ENCODE measurements at places on chromosomes 2 and 18.

DNA sequence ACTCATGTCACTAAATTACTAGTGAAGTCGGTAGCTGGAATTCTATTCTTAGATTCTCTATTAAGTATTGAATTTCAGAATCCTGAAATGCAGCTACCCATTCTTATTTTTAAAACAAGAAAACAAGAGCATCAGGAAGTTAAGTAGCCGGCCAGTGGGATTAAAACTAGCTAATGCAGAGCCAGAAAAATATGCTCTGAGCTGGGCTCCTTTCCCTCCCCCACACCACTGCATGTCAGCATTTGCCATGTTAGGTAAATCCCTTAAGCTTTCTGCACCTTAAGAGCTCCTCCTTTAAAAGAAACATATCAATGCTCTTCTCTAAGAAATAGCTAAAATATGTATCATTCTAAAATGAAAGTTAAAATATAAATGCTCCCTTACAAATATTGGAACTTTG lies 72.2 kb upstream of the MFF start:
- no peak for DNase-seq

GRCh38 chr2:43708178-43708577 lies 31.9 kb upstream of the C1GALT1C1L start:
- DNase-seq = no peak

- no peak for DNase-seq
Observed at GRCh38 chr2:69830045-69830905, 815 bp downstream of the GMCL1 start.

- DNase-seq = no peak
Observed at GRCh38 chr2:17373041-17373440, 145.2 kb downstream of the RAD51AP2 start.

GRCh38 chr2:197130318-197130717 lies 180.3 kb downstream of the ANKRD44 start:
- DNase-seq = no peak

DNA sequence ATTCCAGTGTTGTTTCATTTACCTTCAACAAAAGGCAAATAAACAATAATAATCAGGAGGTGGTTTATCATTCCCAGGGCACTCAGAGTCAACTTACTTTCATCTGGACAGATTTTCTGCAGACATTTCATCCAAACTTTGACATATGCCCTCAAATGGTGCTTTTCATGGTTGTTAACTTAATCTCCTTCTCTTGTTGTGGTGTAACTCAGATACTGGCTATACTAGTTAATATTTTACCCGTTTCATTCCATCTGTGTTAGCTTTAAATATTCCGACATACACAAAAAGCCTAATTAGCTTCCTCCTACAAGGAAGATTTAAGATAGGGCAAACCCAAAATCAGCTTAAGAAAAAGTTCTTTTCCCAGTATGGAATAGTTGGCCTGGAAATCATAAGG lies 44.4 kb upstream of the RPE start:
- no peak for DNase-seq

GRCh38 chr2:95578539-95578938 lies 13.3 kb upstream of the TRIM43 start:
- no peak for DNase-seq

GRCh38 chr2:203951366-203951902 lies 14.9 kb downstream of the ICOS start:
- DNase-seq = no peak

GRCh38 chr2:226777611-226778010 lies 22.0 kb downstream of the IRS1 start:
- DNase-seq = no peak

GRCh38 chr2:79993144-79993543 lies 311.4 kb downstream of the LRRTM1 start:
- no peak for DNase-seq

DNA sequence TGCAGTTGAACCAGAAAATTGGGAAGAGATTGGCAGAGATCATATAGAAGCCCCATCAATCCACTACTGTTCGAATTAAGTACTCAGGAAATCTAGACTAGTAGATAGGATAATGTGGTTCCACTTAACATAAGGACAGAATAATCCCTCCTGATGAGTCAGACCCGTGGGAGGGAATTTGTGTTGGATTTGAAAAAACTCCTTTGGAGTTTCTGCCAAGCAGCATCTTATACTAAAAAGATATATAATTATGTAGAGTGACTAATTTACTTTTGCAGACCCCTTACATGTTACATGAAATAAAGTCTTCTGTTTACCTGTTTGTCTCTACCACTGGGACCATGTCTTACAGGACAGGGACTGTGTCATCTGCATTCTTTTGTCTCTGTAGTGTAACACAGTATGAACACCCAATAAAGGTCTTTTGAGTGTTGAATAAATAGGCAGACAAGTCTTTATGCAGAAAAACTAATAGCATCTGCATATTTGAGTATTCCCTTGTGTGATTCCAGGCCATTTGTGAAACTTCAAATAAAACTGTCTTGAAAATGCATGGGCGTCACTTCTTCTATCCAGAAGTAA lies 122.6 kb upstream of the DNAJC10 start:
- DNase-seq = no peak

GRCh38 chr2:149652526-149652925 lies 65.0 kb upstream of the MMADHC start:
- DNase-seq = no peak

GRCh38 chr2:6917071-6917760 lies at the start of gene RNF144A:
TSS of gene RNF144A (plus strand) at chr2:6917412. CDS start at chr2:6996927, 79,515 bp downstream.
- DNase-seq = peak; percentile 93

DNA sequence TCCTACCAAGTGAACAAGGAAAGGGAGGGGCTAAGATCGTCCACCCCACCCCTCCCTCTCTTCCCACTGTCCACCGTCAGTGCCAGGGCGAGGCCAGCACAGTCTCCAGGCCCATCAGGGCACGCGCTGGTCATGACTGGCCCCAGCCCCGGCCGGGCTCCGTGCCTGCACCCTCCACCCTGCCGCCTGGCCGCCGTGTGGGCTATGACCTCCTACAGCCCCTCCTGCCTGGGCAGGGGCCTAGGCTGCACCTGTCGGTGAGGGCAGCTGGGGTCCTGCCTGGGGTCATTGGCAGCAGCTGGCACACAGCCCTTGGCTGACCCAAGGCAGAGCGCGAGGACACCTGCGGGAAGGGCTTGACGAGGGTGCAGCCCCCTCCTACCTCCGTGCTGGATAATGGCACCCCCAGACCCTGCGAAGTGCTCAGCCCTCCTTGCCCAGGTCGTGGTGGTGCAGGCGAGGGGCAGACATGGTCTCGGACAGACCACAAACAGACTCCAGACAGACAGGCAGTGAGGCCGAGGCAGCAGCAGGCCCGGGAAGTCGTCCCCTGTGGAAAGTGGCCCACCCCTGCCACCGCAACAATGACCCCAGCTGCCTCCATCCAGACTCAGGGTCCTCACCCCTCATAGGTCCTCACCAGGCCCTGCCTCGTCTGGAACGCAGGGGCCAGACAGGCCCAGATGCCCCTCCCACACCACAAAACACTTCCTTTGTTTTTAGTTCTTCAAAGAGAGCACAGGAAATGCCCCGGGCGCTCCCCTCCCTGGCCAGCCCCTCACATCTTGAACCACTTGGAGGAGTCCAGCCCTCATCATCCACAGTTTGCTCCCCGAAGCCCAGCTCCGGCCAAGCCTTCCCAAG lies 43.1 kb upstream of the GPC1 start:
- DNase-seq = no peak

DNA sequence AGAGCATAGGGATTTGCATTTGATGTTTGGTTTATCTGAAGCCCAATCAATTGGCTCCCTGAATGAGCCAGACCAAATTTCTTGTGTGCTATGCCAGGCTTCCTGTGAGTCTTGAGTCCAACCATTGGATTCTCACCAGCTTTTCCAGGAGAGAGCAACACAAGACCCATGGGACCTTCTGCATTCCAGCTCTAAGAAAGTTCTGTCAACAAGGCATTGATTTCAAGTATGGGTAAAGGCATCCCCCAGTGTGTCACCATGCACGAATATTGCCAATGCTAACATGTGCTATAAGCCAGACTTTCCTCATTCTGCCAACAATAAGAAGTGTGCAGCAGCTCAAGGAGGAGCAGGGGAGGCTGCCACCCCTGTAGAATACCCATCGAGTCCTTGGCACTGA lies 266.6 kb downstream of the ETAA1 start:
- DNase-seq = no peak

DNA sequence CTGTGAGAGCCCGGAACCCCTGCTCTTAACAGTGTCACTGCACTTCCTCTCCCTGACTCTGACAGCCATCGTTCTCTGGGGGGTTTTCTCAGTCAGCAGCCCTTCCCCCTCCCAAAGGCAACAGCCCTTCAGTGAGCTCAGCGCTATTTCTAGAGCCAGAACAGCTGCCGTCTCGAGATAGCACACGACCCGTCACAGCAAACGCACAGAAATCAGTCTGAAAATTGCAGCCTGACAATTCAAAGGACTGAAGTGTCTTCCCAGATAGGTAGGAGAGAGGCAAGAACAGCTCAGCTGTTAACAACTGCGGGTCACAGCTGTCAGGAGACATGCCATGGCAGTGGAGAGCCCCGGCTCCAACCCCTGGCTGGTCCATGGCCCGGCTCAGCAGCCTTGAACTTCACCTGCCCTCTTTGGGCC lies 45.4 kb downstream of the ST8SIA5 start:
- DNase-seq = no peak

GRCh38 chr2:175228179-175228578 lies 46.7 kb upstream of the ATP5MC3 start:
- DNase-seq = no peak

DNA sequence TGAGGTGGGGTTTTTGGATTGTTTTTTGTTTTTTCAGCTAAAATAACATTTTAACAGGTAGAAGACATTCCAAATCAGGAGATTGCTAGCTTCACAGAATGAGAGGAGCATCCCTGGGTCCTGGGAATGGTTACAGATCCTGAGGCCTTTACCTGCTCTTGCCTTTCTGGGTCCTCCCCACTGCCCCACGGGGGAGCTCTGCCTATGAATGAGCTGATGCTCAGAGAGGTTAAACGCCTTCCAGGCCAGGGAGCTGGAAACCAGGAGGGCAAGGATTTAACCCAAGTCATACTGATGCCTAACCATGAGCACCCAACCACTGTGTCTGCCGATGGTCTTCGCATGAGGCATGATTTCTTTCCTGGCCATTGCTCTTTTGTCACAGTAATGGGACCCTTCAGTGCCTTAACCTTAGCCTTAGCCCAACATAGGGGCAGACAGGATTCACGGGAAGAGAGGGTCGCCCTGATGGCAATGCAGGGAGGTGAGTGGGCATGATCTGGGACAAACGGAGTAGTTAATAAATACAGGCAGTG lies 16.1 kb downstream of the MOCOS start:
- DNase-seq = no peak

DNA sequence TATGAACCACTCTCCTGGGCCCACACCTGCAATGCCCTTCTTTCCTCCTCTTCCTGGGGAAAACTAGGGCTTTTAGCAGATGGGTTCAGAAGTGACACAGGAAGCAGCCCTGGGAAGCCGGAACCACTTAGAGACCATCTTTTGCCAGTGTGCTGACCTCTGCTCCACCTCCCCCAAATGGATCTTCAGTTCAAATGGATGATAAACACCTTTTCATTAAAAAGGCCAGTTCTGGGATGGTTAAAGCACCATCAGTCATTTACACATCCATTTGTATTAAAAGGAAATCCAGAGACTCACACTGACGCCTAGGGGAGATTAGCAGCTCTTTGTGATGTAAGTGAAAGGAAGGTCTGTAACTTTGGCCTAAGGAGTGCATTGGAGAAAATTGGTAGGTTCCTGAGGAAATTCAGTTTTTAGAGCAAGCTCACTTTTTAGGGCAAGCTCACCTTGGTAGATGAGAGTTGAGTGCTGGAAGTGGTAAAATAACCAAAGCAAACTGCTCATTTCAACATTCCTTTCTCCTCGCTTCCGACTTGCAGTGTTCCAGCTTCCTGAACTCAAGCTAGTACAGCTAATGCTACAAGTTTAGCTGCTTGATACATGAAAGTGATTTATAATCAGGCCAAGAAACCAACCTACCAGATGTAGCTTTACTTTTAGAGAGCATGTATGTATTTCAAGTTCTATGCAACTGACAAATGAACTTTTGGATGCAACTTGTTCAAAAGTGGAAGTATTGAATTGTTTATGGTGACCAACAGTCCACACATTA lies 47.7 kb downstream of the ACTR2 start:
- DNase-seq = no peak
